ENCODE measurements at places on chromosomes 1 and 21.

- no peak for DNase-seq
Measured at GRCh38 chr1:41093826-41094225, 72.3 kb upstream of the SLFNL1 start.

GRCh38 chr1:111516005-111516535 lies 12.6 kb upstream of the ADORA3 start:
- DNase-seq = peak; percentile 77

- DNase-seq = no peak
Measured at GRCh38 chr1:94416901-94417727, 1.1 kb upstream of the ABCD3 start.

DNA sequence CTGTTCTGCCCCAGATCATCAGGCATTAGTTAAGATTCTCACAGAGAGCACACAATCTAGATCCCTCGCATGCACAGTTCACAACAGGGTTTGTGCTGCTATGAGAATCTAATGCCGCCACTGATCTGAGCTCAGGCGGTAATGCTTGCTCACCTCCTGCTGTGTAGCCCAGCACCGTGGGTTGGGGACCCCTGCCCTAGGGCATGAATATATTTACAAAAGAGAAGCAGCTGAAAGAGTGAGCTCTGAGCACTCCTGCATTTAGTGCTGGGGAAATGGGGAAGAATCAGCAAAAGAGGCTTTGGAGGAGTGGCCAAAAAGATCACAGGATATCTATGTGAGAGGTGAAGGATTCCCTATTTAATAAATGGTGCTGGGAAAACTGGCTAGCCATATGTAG lies 5.6 kb downstream of the CFAP57 start:
- no peak for DNase-seq

DNA sequence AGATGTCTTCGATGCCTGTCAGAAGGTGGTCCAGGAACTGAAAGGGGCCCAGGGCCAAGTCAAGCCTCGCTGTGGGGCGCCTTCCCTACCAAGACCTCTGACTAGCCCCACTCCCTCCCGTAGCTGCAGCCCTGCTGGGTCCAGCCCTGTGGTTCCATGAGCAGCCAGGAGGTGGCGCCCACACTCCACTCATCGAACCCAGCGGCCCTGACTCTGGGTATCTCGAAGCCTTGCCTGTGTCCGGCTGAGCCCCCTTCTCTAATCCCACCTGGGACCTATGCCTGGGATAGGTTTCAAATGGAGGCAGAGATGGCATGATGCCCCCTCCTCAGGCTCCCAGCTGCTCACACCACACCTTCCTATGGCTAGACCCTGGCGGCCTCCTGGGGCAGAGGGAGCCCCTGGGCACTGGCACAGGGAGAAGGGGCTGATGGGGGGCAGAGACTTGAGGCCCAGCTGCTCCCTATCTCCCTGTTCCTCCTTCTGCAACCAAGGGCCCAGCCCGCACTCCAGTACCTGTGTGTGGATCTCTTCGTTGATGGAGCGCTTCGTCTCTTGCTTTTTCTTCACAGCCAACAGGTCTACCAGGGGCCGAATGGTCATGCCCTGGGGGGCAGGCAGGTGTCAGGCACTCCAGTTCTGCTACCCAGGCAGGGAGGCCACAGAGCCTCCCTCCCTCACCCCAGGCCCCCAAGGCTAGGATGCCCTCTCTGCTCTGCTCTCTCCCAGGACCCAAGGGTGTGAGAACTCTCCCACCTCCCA lies 52.0 kb downstream of the SLC9A1 start:
- DNase-seq = peak; percentile 81

DNA sequence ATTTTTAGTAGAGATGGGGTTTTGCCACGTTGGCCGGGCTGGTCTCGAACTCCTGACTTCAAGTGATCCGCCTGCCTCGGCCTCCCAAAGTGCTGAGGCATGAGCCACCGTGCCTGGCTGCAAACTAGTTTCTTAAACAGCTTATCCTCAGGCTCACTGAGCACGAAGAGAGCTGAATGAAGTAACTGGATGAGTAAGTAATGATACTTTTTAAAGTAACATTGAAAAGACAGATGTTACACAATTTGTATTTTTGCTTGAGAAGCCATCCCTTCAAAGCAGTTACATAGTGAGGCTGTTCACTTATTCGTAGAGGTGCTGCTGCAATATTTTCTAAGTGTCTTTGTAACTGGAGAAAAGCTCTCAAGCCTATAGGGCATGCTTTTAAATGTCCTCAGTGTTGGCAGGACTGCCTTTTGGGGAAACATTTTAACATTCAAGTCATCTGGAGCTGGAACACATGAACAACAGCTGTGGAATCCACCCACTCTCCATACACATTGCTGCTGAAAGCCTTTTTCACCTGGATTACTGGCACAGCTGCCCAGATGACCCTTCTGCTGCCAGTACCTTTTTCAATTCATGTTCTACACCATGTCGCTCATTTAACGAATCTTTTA lies 2.7 kb upstream of the YBX1 start:
- DNase-seq = no peak

- no peak for DNase-seq
Measured at GRCh38 chr1:32894019-32894600, 7.1 kb downstream of the TMEM54 start.

DNA sequence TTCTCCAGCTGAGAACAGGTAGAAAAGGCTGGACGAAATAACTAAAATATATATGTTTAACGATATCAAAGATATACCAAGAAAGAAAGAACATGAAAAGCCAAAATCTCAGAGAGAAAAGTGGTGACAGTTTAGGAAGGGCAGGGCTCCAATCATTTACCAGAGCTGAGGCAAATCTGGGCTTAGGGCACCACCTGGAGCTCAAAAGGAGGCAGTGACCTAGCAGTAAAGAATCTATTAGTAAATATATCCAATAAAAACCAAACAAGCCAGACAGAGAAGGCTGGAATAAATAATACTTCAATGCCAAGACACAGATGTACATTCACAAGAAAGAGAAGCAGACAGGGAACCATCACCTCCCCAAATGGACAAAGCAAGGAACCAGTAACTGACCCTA lies 43.5 kb downstream of the CHIA start:
- DNase-seq = peak; percentile 57

GRCh38 chr1:115854005-115854404 lies 13.1 kb upstream of the NHLH2 start:
- DNase-seq = no peak

DNA sequence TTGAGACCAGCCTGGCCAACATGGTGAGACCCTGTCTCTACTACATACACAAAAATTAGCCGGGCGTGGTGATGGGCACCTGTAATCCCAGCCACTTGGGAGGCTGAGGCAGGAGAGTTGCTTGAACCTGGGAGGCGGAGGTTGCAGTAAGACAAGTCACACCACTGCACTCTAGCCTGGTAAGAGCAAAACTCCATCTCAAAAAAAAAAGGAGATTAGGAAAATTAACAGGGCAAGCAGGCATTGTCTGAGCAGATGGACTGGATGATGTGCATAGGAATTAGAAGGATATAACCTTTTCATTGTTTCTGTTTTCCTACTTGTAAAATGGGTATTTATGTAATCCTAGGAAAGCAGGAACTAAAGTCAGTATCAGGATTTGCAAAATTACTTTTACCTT lies 15.6 kb downstream of the TARDBP start:
- no peak for DNase-seq

- DNase-seq = peak; percentile 10
Measured at GRCh38 chr1:41917835-41918449, 780 bp downstream of the HIVEP3 start.

DNA sequence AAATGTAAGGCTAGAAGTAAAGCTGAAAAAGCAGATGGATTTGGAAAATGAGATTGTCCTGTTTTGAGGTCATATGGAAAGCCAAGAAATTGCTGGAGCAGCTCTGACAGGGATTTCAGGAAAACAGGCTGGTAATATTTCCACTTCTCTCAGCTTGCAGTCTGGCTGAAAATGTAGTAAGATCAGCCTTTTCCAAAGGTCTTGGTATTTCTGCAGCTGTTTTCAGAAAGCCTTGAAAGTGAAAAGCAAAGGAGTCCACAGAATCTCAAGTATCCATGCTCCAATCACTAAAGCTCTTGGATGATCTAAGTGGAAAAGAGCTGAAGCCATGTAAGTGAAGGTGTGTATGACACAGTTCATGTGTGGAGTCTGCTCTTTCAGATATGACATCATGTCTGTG lies 41.6 kb upstream of the APOBEC4 start:
- no peak for DNase-seq

DNA sequence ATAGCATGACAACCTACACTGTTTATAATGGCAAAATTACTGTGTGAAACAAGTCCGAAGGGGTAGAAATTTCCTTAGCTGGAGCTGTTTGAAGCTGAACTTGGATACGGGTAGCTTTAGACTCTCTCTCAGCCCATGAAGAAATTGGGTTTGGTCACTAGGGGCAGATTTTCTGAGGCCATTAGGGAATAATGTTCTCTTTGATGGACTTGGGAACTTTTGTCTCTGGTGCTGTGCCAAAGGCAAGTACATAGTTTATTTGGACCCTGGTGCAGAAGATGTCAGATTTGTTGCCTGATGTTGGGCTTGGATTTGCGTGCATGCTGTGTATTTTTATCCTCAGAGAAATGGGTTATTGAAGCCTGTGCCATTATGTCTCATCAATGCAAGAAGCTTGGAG lies 109.6 kb downstream of the VPS13D start:
- DNase-seq = no peak

DNA sequence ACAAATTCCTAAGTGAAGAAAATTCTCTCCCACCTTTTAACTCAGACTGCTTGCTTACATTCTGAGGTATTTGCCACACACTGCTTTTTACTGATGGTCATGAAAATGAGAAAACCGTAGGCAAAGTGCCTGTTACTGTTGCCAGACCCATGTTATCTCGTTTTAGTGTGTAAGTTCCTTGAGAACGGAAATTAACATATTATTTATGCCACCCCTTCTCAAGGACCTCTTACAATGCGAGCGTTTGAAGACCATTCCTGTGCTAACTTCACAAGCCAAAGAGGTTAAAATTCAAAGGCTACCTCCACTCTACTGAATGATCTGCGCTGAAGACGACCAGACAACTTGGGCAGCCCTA lies 509 bp downstream of the NVL start:
- DNase-seq = no peak

DNA sequence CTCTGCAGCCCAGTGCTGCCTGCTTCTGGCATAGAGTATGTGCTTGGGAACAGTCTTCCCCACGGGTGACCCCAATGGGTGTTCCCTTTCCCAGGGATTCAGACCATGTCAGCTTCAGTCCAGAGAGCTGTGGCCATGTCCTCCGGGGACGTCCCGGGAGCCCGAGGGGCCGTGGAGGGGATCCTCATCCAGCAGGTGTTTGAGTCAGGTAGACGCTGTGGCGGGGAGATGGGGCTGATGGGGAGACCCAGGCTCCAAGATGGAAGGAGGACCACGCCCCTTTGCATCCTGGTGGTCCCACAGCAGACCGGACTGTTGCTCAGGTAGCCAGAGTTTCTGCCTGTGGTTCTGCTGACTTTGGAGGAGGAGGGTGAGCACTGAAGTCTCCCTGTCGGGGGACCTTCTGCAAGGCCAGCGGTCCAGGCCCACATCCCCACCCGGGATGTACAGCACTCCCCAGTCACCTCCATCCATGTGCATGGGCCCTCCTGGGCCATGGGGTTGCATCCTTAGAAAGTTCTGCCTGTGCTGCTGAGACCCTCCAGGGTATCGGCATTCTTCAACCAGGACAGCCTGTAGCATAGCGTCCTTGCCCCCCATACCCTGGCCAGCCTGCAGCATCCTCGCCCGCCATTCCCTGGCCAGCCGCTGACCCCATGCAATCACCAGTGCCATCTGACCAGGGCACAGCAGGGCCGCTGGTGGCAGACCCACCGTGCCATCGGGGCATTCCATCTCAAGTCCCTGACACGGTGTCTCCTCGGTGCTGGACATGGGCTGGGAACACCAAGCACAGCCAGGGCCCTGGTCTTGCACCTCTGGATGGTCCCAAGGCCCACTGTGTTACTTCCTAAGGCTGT lies 2.8 kb downstream of the AIRE start:
- DNase-seq = no peak

DNA sequence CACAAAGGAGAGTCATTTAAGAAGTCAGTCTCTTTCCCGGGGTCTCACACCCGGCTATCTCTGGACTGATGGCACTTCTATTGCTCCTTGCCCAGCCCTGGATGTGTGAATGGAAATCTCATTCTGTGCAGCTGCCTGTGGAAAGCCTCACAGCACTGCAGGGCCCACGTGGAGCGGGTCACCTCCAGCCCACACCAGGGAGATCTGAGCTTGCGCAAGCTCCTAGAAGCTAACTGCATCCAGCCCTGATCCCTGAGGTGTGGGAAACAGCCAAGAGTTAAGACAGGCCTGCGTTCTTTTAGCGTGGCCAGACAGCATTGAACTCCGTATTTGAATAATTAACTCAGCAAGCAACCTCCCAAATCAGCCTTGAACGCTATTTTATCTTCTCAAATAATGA lies 150.5 kb downstream of the LRIG2 start:
- DNase-seq = no peak

DNA sequence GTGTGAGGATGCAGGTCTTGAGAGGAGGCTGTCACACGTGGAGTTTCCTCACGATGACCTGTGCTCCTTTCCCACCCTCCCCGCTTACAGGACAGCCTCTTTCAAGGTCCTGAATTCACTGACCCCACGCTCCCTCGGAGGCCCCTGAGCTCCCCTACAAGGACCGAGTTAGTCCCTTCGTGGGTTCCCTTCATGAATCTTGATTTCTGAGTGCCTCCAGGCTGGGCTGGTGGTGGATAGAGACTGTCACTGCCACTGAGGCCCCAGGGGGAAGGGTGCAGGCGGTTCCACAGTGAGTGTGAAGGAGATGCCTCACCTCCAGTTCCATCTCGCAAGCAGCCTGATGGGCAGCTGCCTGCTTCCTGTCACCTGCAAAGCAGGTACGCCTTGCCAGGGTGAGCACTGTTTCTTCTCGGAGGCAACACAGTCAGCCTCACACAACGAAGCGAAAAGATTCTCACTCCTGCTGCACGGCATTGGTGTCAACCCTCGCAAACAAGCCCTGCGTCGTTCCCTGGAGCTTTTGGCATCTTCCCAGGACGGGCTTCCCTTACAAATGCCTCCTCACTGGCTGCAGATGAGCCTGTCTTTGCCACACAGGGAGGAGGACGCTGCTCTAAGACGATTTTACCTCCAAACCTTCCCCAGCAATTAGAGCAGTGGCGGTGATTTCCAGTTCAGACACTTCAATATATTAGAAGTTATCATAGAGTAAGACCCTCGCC lies 26.7 kb upstream of the PCP4 start:
- no peak for DNase-seq

- DNase-seq = no peak
Measured at GRCh38 chr1:119783354-119784185, 14.9 kb upstream of the HMGCS2 start.

DNA sequence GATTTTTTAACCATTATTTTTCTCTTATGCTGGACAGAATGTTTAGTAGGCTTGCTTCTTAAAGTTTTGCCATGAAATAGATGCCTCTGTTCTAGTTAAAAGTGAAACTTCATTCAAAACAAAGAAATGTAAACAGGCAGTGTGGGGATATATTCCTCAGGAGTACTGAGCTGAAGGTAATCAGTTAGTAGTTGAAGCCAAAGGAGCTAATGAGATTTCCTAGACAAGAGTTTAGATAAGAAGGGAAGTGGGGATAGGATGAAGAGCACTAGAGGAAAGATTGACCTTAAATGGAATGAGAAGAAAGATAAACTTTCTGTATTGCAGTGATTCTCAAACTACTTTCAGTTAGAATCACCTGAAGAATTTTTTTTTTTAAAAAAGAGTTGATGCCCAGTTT lies 23.9 kb downstream of the PRRC2C start:
- DNase-seq = no peak

Measured in germinal center (tissue), 1 donor.